ENCODE measurements at places on chromosomes 13 and 19. TPM values are rescaled to one million over a fixed set of nuclear protein-coding genes. Genes with fewer than 3 reads are reported as not detected.

The KIR2DL1 gene
- not detected for total RNA-seq

The COX7A1 gene
- 45.4 TPM for total RNA-seq

The TRPM4 gene
- total RNA-seq = 16.5 TPM

The PRR19 gene
- total RNA-seq = 0.14 TPM

The CEACAM1 gene
- not detected for total RNA-seq

Measured in smooth muscle cell of bladder (primary cell).